ENCODE measurements at places on chromosomes 5 and 9.

DNA sequence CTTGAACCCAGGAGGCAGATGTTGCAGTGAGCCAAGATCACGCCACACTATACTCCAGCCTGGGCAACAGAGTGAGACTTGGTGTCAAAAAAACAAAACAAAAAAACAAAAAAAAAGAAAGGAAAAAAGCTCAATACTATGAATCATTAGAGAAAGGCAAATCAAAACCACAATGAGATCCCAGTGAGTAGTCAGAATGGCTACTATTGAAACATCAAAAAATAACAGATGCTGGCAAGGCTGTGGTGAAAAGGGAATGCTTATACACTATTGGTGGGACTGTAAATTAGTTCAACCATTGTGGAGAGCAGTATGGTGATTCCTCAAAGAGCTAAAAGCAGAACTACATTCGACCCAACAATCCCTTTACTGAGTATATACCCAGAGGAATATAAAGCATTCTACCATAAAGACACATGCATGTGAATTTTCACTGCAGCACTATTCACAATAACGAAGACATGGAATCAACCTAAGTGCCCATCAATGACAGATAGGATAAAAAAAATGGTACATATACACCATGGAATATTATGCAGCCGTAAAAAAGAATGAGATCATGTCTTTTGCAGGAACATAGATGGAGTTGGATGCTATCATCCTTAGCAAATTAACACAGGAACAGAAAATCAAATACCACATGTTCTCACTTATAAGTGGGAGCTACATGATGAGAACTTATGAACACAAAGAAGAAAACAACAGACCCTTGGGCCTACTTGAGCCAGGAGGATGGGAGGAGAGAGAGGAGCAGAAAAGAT, 81.9 kb upstream of the ARRDC3 start:
- no peak for DNase-seq

- no peak for DNase-seq
Observed at GRCh38 chr5:178431063-178431781, 159.0 kb downstream of the COL23A1 start.

DNA sequence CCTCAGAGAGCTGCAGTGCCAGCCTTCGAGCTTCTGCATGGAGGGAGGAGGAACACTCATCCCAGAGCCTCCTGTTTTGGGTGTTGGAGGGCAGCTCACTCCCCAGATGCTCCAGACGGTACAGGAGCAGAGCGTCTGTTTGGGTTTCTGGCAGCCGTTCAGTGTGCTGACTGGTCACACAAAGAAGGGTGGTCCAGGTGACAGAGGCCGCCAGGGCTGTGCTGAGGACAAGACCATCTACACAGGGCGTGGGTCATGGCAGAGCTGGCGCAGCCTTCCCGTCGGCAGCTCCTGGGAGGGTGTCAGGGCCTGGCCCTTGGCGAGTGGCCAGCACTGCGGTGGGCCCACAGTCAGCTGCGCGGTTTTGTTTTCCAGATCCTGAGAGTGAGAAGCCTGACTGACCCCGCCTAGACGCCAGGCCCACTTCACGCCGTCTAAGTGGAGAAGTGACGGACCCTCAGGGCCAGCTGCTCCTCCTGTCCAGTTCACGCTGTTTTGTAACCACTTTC, 131.4 kb upstream of the FAM120A start:
- no peak for DNase-seq

DNA sequence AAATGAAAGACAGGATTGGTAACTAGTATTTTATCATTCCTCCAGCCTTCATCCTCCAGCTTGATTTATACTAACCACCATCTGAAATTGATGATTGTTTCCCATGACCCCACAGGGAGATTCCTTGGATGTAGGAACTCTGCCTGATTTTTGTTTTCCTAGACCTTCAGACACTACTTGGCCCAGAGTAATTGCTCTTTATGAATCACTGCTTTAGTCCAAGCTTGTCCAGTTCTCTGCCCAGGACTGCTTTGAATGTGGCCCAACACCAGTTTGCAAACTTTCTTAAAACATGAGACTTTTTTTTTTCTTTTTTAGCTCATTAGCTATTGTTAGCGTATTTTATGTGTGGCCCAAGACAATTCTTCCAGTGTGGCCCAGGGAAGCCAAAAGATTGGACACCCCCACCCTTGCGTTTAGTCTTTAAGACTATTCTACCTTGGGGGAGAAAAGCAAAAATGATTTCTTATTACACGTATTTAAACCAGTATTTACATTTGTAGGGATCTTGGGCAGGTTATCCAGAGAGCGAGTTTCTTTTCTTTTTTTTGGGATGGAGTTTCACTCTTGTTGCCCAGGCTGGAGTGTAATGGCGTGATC, 18.4 kb downstream of the BASP1 start:
- no peak for DNase-seq

DNA sequence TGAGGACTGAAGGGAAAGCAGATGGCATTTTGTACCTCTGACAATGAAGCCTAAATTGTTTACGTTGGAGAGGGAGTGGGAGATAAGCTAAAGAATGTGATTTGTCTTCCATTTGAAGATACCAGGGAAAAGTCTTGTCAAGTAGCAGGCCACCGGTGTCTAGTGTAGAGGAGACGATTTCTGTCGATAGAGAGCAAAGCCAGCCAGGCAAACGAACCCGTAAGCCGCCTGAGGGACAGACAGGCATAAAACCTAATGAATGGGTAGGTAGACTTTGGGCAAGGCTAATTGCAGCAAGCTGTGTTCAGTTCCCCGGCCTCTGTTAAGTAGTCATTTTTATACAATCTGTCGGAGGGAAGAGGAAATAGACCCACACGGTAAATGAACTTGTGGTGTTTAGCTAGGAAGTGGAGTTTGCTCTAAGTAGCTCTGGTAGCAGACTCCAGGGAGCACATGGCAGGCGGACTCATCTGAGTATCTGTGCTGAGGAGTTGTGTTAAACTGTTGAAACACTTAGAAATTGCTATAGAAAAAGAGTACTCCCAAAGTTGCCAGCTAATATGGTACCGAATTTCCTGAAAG, 28.8 kb downstream of the SMARCA2 start:
- DNase-seq, result no peak

DNA sequence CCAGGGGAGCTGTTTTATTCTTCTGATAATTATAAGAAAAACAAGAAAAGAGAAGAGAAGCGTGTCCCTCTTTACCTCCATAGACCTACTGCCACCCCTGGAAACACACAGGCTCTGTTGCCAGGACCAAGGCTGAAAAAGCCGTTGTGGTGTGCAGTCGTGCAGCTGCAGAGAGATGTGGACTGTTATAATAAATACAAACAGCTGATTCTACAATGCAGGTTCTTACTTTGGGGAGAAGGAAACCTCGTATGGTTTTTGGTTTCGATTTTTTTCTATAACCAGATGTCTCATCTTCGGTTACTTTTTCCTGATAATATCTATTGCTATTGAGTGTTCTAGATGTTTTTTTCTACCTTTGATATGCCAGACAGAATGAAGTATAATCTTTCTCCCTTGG, 28.1 kb downstream of the FYB1 start:
- peak; percentile 38 for DNase-seq

- DNase-seq, result no peak
Observed at GRCh38 chr5:38414348-38414747, 142.1 kb downstream of the LIFR start.

- no peak for DNase-seq
Observed at GRCh38 chr9:16075696-16076095, 522.9 kb downstream of the CCDC171 start.

GRCh38 chr5:40223884-40224402, 455.8 kb upstream of the PTGER4 start:
- no peak for DNase-seq

Data from midbrain (tissue), 1 donor.